Cardiac muscle cell (in vitro differentiated cells and primary cell): ENCODE measurements at places on chromosomes 13 and 19. TPM values are rescaled to one million over a fixed set of nuclear protein-coding genes. Genes with fewer than 3 reads are reported as not detected.

The COL5A3 gene
- not detected in 2 replicates for total RNA-seq

GRCh38 chr19:29267701-29268100 lies 54.8 kb upstream of the UQCRFS1 start:
- no peaks in the 10 kb centered on the region for H3K27me3 ChIP-seq
- H3K36me3 ChIP-seq, result no peaks in the 10 kb centered on the region
- no peak overlapping the region for H3K27ac ChIP-seq
- H3K4me1 ChIP-seq, result peaks cover 7% of the 10 kb centered on the region

- peak overlapping the region; percentile 68 for H3K27ac ChIP-seq
- peak overlapping the region; percentile 77 for H3K4me3 ChIP-seq
- H3K27me3 ChIP-seq, result no peaks in the 10 kb centered on the region
Measured at GRCh38 chr19:5905114-5905778, 574 bp downstream of the VMAC start.

- no peaks in the 10 kb centered on the region for H3K36me3 ChIP-seq
- no peaks in the 10 kb centered on the region for H3K4me1 ChIP-seq
- no peak for DNase-seq
- no peaks in the 10 kb centered on the region for H3K27me3 ChIP-seq
- no peak overlapping the region for H3K27ac ChIP-seq
- no peak overlapping the region for H3K4me3 ChIP-seq
Measured at GRCh38 chr13:60282708-60283107, 114.3 kb upstream of the TDRD3 start.

GRCh38 chr13:39729156-39729555 lies 73.7 kb downstream of the COG6 start:
- H3K4me1 ChIP-seq, result no peaks in the 10 kb centered on the region
- no peak overlapping the region for H3K4me3 ChIP-seq
- no peak overlapping the region for H3K27ac ChIP-seq
- DNase-seq, result no peak

GRCh38 chr19:7480222-7480969 lies 8.4 kb downstream of the PEX11G start:
- H3K4me1 ChIP-seq, result peaks cover 4% of the 10 kb centered on the region
- H3K4me3 ChIP-seq, result no peak overlapping the region
- H3K27ac ChIP-seq, result no peak overlapping the region
- no peak for DNase-seq

GRCh38 chr13:110446575-110446890 lies 115.0 kb downstream of the RAB20 start:
- DNase-seq, result no peak
- H3K4me3 ChIP-seq, result no peak overlapping the region
- no peaks in the 10 kb centered on the region for H3K27me3 ChIP-seq
- peaks cover 7% of the 10 kb centered on the region for H3K36me3 ChIP-seq
- peaks cover 8% of the 10 kb centered on the region for H3K4me1 ChIP-seq

DNA sequence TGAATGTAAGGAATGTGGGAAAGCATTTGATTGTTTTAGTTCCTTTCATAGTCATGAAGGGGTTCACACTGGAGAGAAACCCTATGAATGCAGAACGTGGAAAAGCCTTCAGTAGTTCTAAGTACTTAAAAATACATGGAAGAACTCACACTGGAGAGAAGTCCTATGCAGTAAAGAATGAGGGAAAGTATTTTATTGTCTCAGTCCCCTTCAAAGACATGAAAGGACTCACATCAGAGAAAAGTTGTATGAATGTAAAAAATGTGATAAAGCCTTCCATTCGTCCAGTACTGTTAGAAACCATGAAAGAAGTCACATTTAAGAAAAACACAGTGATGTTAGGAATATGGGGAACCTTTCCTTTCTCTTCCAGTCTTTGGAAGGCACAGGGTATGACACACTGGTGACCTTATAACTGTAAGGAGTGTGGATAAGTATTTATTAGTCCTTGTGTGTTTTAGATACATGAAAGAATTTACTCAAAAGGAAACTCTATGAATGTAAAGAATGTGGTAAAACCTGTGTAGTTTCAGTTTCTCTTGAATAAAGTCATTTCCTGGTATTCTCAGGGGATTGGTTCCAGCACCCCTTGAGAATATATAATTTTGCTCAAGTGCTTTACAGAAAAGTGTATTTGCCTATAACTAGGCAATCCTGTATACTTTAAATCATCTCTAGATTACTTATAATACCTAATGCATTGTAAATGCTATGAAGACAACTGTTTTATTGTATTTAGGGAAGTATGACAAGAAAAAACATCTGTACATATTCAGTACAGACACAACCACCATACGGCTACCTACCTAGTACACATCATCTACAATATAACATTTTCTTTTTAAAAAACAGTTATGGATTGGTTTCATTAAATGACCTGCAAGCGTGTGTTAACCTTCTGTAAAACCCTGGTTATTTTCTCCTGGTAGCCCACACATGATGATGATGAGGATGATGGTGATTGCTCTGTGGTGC lies 52.8 kb downstream of the ZNF823 start:
- DNase-seq, result no peak
- H3K27me3 ChIP-seq, result no peaks in the 10 kb centered on the region
- H3K4me1 ChIP-seq, result no peaks in the 10 kb centered on the region
- no peaks in the 10 kb centered on the region for H3K36me3 ChIP-seq
- no peak overlapping the region for H3K27ac ChIP-seq

DNA sequence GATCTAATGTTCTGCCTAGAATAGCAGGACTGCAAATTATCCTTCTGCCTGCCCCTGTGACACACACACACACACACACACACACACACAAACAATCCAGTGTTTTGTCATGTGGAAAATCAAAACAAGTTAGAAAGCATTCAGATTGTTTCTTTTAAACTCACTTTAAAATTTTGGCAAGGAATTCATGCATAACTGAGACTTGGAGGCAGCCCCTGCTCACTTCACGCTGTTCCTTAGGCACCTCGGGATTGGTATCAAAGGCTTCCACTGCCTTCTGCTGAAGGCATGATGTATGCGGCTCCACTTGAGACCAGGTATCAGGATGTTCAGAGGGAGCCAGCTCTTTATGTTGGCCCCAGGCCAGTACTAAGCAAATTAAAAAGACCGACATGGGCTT lies 158.7 kb downstream of the OXGR1 start:
- H3K36me3 ChIP-seq, result no peaks in the 10 kb centered on the region
- no peaks in the 10 kb centered on the region for H3K4me1 ChIP-seq
- no peak overlapping the region for H3K27ac ChIP-seq
- no peak overlapping the region for H3K4me3 ChIP-seq
- no peak for DNase-seq

The ZSCAN22 gene
- 2.4 and 2.5 TPM in 2 replicates for total RNA-seq

GRCh38 chr13:110458017-110458416 lies 103.5 kb downstream of the RAB20 start:
- DNase-seq, result no peak
- H3K4me3 ChIP-seq, result no peak overlapping the region
- no peak overlapping the region for H3K27ac ChIP-seq

The NEK5 gene
- 0.33 TPM in 1 of 2 replicates, not detected in the other for total RNA-seq

The CARD8 gene
- 27.3 and 57.6 TPM in 2 replicates for total RNA-seq
